ENCODE measurements at places on chromosomes 5 and 9. TPM values are rescaled to one million over a fixed set of nuclear protein-coding genes. Genes with fewer than 3 reads are reported as not detected.

- DNase-seq = peak; percentile 78
Measured at GRCh38 chr5:150001660-150002486, 1.3 kb downstream of the HMGXB3 start.

EIF4E1B gene
- total RNA-seq = not detected

GRCh38 chr5:150945947-150946346, 41.2 kb upstream of the ZNF300 start:
- peak; percentile 11 for DNase-seq

DNA sequence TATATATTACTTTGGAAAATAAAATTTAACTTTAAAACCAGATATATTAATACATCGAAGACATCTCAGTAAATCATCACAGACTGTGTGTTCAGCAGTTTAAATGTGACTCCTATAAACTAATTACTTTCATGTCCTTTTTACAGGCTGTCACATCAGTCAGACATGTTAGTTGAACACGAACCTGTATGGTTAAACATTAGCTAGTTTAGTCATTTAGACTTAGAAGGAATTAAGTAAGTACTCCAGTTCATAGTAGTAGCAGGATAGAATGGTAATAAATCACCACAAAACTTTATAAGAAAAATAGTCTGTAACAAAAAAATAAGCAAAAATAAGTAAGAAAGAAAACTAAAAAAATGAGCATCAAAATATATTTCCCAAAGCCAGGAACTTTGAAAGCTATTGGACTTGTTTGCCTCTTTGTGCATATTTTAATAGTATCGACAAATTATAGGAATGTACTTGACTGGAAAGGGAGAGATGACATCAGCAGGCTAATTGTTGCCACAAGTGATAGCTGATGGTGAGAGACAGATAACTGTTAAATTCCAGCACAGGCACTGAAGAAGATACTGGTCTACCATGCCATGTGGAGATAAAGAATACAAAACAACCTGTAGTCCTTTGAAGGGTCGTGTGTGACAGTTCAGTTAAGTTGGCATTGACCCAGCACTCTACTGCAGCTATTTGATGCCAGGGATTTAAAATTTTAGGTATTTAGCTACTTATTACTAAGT, 83.9 kb downstream of the RIC1 start:
- DNase-seq = no peak

- no peak for DNase-seq
Measured at GRCh38 chr5:39816156-39816845, 391.5 kb upstream of the DAB2 start.

DNA sequence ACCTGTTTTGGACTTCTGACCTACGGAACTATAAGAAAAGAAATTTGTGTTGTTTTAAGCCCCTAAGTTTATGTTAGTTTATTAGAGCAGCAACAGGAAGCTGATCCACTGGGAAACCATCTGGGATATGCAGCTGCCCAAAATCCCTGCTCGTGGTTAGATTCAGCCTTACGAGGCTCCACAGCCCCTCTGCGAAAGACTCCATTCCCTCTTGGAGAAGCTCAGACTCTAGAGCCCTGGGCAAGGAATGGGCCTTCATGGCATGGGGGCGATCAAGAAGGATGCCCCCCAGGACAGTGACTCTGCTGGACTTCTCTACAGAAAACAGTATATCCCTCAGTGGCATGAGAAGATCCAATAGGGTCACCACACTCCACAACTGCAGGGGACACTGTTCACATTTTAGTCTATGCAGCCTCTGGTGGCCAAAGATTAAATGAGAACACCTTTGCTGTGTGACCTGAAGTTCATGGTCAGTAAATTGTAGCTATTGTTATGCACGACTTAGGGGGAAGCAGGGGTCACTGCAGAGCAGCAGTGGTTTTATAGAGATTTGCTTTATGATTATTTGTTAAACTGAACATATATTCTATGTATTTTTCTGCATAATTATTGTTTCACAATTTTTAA, 21.1 kb downstream of the IRF1 start:
- no peak for DNase-seq

DNA sequence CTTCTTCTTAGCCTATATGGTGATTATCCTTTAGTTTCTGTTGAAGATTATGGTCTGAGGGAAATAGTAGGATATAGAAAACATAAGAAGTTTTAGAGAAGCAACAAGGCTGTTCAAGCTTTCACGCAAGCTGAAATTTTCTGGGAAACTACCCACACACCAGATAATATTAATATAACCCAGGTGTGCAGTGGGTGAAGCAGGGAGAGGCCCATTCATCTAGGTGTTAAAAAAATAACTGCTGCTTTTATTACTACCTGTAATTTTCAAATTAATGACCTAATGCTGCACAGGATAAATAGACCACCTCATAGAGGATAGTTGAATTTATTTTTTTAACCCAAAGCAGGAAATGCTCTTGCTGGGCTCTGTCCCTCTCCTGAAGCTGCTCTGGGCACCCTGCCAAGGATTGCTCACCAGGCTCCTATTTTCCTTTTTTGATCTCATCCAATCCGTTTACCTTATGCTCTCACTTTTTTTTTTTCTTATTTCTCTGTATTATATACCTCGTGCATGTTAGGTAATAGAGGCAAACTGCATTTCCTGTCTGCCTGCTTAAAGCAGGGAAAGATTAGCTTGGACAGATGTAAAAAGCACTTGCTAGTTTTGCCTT, 124.3 kb upstream of the SLC12A2 start:
- DNase-seq = peak; percentile 81

DNA sequence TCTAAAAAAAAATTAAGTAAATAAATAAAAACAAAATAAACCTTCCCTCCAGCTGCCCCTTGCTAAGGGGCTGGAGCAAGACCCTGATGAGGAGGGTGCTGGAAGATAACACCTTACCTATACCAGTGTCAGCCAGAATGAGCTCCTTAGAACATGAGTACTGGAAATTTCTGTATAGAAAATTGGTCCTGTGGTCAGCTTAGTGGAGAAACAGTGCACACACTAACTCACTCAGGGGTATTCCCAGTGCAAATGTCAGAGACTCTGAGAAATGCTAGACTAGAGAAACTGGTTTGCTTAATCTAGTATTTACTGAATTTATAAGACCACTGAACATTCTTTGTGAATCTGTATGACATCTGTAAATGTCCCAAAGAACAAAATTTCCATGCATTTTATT, 62.1 kb upstream of the CTXN3 start:
- DNase-seq = no peak

GRCh38 chr9:88807426-88807825, 183.8 kb upstream of the S1PR3 start:
- DNase-seq = no peak

TMOD1 gene
- 2.6 TPM for total RNA-seq

- no peak for DNase-seq
Measured at GRCh38 chr9:115910959-115911358, 242.6 kb upstream of the PAPPA start.

DNA sequence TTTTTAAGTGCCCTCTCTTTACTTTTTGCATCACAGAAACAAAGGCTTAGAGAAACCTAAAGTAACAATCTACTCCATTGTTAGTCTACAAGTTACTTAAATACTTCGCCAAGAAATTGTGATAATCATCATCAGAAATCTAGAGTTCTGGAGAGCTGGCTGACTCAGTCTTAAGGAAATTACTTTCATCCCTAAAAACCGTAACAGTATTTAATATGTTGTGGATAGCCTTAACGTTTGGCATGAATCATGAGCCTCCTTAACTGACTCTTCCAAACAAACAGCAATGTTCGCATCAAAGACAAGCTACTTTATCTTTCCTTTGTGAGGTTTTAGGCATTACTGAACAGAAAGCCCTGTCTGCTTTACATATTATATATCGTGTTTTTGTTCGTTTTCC, 128.7 kb downstream of the NIPBL start:
- DNase-seq = peak; percentile 81

IFNA13 gene
- not detected for total RNA-seq

GM2A gene
- 28.2 TPM for total RNA-seq

LHX3 gene
- total RNA-seq = not detected

DNA sequence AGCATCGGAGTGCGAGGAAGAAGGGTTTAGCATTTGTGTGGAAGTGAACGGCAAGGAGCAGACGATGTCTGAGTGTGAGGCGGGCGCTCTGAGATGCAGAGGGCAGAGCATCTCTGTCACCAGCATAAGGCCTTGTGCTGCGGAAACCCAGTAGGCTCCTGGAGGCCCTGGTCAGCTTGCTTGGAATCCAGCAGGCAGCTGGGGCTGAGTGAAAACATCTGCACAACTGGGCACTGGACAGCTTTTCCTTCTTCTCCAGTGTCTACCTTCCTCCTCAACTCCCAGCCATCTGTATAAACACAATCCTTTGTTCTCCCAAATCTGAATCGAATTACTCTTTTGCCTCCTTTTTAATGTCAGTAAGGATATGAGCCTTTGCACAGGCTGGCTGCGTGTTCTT, 72.1 kb downstream of the C7 start:
- DNase-seq = peak; percentile 45

- peak; percentile 87 for DNase-seq
Measured at GRCh38 chr9:127977884-127978647, 2.7 kb downstream of the EEIG1 start.

DNA sequence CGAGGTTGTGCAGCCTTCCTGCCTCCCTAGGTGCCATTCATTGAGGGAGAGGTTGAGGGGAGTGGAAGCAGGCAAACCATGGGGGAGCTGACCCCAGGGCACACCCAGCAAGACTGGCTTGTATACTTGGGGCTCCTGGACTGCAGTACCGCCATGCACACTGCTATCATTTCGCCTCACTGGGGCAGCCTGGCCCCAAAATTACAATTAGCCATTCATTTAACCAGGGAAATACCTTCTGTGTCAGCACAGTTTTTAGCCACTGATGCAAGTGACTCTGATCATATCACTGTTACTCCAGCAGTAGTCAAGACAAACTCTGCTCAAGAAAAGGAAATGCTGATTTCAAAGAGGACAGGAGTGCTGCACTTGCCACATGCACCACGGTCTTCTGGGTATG, 109.7 kb downstream of the TRIO start:
- DNase-seq = no peak

DNA sequence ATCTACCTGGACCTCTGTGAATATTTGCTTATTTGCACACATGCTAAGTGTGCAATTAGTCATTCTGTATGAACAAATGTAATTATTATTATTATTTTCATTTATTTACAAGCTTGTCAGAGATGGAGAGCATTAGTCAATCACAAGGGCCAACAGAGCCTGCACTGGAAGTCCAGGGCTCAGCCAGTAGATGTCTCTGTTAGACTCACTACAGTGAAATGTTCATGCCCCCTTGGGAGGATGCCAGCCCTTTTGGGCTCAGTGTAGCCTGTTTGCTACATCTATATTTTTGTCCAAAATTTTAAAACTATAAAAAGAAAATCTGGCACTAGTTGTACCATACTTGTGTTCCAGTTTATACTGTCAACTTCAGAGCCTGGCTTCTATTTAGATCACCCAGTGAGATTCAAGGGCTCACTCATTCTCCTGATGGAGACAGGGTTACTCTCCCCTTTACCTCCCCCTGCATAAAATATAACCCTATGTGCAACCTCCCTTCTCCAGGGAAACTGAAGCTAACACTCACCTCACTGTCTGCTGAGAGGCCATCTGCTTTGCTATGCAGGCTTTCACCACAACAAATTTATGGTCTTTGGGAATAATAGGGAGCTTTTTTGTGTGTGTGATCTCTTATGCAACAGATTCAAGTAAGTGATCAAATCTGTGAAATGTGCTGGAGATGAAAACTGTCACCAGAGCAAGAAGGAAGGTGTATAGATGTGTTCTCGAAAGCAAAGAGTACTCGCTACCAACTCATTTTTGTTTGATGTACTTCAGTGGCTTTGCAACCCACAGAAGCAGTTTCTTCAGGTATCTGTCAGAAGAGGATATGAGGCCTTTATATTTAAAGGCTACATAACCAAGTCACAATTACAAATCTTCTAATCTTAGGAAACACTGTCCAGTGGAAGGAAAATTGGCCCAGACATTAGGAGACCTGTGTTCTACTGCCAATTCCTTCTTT, 99.9 kb upstream of the TLE4 start:
- peak; percentile 38 for DNase-seq

GRCh38 chr5:38569180-38569579, 12.7 kb upstream of the LIFR start:
- DNase-seq = no peak

ZNG1A gene
- total RNA-seq = 17.7 TPM

DNA sequence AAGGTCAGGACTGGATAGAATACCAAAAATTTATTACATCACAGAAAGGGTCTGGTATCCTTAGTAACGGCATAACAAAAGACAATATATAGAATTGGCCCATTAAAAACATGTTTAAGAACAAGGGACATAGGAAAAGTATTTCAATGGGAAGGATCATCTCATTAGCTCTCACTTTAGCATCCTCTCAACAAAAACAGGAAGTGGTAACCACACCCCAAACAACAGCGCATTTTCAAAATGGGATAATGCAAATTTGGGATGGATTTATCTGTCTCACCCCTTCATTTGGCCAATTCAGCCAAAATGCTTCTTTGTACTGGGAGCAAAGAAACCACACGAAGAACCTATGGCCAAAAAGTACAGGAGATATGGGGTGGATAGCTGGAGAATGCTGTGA, 9.8 kb upstream of the UGT3A1 start:
- no peak for DNase-seq

TMC1 gene
- not detected for total RNA-seq

DNA sequence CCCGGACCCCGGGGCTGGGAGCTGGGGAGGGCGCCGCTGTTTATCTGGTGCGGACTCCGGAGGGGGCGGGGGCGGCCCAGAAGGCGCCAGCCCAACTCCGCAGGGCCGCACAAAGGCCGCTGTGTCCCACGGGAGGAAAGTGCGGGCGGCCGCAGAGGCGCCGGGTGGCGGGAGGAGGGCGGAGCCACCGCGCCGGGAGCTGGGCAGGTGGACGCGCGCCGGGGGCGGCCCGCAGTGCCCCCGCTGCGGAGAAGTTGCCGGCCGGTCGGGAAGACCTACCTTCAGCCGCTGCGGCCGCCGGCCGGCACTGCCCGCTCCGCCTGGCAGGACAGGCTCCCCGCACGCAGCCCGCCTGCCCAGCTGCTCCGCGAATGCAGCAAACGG, 43.6 kb downstream of the NACC2 start:
- peak; percentile 27 for DNase-seq

TNFSF15 gene
- 0.26 TPM for total RNA-seq

SPATA31E1 gene
- not detected for total RNA-seq

GRCh38 chr5:172868436-172868923, 34.4 kb downstream of the ERGIC1 start:
- peak; percentile 78 for DNase-seq

DNA sequence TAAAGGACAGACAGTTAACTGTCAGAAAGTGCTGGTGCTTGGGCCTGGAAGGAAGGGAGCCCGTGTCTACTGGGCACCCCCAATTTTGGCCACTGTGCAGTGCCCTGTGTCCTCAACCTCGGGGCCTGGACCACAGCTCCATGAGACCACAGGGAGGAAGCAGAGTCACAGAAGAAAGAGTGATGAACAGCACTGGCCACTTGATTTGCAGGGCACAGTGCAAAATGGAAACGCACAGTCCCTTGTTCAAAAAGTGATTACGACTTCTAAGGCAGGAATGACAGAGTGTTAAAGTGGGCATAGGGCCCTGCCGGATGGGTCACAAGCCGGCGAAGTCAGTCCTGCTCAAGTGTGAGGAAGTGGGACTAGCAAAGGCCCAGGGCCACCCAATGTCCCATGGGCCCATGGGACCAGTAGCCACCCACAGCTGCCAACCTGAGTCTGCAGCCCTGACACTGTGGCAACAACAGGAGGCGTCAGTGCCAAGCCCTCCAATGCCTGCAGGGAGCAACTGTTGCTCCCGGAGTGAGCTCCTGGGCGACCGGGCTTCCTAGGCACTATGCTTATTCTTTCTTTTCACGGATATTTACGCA, 85.4 kb downstream of the ADAMTS2 start:
- DNase-seq = no peak

All from fibroblast of lung (primary cell).